Right atrium auricular region (tissue), 2 donors: ENCODE measurements at places on chromosomes 13 and 19. TPM values are rescaled to one million over a fixed set of nuclear protein-coding genes. Genes with fewer than 3 reads are reported as not detected.

GJA3 gene
- total RNA-seq: 8.5 TPM

WASF3 gene
- total RNA-seq: 11.8 TPM

OR4F17 gene
- not detected for total RNA-seq

DNA sequence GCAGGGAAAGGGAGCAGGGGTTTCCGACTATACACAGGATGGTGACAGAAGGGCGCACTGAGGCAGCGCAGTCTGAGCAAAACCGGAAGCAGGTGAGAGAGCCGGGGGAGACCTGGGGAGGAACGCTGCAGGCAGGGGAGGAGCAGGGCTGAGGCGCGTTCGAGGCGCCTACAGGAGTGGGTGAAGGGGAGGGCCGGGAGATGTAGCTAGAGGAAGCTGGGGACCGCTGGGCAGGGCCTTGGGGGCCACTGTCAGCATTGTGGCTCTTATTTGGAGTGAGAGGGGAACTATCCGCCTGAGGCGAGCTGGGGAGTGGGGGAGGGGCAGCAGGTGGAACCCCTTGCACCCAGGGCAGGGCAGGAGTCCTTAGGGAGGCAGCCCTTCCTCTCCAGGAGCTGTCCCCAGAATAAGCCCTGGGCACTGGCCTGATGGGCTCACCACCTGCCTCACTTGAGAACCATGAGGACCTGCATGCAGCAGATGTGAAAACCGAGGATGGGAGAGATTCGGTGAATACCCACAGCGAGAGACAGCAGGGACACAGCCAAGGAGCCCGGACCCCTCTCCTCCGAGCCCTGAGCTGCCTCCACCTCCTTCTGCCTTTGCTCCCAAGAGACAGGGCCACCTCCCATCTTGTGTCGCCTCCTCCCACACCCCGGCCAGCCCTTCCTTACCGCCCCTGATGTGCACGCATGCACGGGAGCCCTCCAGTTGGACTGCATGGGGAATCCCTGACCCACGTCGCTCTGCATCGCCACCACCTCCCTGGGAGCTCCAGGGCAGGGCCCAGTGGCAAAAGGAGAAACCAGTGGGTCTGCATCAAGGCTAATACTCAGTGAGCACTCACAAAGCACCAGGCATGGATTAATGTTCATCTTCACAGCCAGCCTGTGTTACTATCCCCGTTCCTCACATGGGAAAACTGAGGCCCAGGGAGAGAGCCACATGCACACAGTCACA, 10.3 kb downstream of the AKT2 start:
- no peak for DNase-seq

DNA sequence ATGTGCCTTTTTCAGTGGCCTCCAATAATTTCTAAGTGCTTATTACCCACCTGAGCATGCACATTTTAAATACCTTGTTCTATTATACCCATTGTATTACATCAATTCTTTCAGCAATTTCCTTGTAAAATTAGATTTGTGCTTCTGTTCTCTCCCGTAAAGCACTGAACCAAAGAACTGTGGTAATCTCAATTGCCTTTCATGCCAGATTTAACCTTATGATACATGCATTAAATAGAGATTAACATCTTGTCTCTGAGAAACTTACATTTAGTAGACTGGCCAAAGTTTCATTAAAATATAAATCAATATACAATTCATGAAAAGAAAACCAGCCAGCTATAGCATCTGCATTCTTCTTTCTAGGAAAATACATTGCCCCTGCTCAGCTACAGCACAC, 137.2 kb downstream of the EFNB2 start:
- no peak for DNase-seq
